ENCODE measurements at places on chromosomes 6 and 20. TPM values are rescaled to one million over a fixed set of nuclear protein-coding genes. Genes with fewer than 3 reads are reported as not detected.
A peak's percentile ranks its signal among the peaks of the same experiment; 100 is the strongest.

FBXO30 gene
- total RNA-seq, result 4.9 TPM

FILIP1 gene
- 0.05 TPM for total RNA-seq

SEC23B gene
- 129 TPM for total RNA-seq

DNA sequence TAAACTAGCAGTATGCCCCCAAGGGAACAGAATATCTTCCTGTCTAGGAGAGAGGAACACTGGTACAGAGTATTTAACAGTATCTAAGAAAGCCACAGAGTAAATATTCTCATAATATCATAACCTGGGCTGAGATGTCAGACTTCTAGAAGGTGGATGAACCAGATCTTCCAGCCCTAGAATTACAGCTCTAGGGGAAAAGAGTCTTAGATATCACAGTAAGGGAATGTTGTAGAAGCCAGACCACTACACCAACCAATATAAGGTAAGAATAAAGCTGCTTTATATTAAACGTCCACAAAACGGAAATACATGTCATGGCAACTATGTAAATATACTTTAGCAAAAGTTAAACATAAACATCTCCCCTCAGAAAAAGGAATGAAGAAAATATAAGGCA lies 12.4 kb downstream of the SERINC1 start:
- no peak for DNase-seq

DNA sequence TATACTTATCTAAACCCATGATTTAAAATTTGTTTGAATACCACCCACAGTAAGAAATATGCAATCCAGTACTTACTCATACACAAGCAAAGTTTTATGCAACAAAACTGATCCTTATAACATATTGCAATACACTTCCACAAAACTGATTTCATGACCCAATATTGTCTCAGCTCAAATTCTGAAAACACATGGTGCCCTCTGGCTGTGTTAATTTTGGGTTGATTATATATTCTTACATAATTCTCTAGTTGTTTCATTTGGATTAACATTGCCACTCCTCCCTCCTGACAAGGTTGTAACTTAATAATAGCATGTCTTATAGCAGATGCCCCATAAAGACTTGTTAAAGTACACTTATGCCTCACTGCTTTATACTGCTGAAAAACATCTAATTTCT lies 73.0 kb upstream of the TULP1 start:
- no peak for DNase-seq

- no peak for DNase-seq
Observed at GRCh38 chr6:156344491-156344890, 432.7 kb upstream of the ARID1B start.

GRCh38 chr6:81727876-81728517 lies 24.5 kb downstream of the TENT5A start:
- DNase-seq, result peak; percentile 11

DNA sequence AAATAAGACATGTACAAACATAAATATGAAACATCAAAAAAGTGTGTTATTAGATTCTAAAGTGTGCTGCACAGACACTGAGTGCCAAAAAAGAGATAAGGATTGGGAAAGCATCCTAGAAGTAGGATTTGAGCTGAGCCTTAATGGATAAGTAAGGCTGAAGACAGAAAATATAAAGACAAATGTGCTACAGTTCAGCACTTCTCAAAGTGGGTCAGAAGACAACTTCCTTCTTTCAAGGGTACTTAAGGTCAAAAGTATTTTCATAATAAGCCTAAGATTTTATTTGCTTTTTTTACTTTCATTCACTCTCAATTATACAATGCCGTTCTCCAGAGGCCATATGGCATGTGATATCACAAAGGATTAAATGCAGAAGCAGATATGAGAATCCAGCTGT lies 16.8 kb downstream of the USP45 start:
- DNase-seq, result no peak

DNA sequence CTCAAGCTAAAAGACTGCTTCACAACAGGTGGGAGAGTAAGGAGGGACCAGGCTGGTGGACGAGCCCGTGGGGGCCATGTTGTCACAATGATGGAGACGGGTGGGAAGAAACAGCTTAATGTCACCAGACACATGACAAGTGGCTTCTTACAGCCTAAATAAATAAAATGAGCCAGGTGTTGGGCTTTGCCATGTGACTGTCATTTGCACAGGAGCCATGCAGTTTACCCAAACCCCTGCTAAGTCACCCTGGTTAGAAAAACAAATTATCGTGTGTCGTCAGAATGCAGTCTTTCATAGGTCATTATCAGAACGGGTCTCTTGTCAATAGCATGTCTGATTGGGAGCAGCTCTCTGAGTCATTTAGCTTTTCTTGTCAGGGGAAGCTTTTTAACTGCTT lies 18.5 kb downstream of the BTBD3 start:
- DNase-seq, result no peak

DNA sequence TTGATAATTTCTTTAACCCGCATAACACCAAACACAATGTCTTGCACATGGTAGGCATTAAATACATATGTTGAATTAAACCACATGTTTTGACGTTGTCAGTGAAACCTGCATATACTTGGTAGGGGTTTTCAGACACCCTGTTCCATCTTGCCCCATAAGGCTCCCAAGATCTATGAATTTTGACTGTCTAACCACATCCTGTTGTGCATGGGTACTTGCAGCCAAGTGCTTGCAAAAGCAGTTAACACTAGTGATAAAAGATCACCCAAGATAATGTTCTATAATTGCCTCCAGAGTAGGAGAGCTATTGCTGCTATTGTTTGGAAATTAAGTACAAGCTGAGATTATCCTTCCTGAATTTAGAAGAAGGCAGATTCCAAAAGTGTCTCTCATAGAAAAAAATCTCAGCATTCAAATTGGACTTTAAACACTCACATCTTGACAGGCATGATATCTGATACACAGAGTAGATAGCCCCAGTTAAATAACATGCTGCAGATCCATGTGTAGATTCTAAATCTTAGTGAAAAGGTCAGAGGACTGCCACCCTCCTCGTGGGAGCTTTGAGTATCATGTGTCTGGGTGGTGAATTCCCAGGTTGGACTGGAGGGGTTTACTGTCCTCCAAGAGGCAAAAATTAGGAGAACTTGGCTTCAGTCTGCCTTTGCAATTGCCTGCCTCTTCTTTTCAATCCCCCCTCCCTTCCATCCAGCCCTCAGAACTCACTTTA lies 25.8 kb upstream of the CCN6 start:
- DNase-seq, result peak; percentile 46

DNA sequence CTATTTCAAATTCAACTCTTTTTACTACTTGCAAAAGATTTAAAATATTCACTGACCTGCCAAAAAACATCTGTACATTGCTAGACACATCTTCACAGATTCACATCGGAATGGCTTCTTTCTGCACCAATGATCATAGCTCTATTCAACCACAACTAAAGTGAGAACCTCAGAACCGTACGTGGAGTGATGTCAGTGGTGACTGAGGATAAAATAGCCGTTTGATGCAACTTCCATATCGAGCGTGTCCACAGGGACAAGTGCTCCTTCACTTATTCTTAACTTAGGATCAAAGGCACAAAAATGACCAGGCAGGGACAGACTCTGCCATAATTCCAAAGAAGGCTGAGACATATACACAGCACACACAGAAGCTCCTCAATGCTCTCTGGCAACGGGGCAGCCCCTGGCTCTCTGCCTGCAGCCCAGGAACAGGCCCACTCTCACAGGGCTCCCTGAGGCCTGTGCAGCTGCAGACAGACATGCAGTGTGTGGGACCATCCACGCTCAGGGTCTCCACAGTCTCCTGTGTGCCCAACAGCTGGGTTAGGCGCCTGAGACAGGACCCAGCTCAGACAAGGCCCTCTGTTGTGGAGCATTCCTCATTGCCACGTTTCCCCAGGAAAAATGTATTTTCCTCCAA lies 22.8 kb downstream of the FYN start:
- DNase-seq, result no peak

- no peak for DNase-seq
Observed at GRCh38 chr6:115214283-115214682, 846.4 kb downstream of the FRK start.

GRCh38 chr20:39222101-39222500 lies 260.0 kb downstream of the DHX35 start:
- no peak for DNase-seq

DNA sequence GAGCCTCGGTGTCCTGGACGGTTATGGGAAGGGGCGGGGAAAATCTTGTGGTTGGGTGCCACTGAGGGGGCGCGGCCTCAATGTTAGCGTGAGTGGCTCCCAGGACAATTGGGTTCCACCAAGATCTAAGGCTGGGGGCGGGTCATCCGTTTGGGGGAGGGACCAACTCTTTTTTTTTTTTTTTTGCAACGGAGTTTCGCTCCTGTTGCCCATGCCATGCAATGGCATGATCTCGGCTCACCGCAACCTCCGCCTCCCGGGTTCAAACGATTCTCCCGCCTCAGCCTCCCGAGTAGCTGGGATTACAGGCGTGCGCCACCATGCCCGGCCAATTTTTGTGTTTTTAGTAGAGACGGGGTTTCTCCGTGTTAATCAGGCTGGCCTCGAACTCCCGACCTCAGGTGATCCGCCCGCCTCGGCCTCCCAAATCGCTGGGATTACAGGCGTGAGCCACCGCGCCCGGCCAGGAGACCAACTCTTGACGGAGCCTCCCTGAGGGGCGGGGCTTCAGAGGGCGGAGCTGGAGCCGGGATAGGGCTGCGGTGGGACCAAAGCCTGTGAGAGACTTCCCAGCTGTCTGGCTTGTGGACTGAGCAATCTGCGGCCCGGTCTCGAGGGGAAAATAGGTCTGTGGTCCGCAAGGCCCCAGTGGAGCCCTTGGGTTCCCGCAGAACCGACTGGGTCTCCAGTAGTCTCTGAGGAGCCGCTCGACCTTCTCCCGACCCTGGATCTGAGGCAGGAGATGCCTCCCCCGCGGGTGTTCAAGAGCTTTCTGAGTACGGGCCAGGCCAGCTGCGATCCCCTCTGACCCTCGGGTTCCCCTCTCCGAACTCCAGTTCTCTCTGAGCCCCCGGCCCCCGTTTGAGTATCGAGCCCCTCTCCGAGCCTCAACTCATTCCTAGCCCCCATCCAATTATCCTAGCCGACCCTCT lies 1.1 kb downstream of the SPAG4 start:
- DNase-seq, result peak; percentile 99

GRCh38 chr6:26426691-26427450 lies 13.4 kb upstream of the BTN3A3 start:
- no peak for DNase-seq

DNA sequence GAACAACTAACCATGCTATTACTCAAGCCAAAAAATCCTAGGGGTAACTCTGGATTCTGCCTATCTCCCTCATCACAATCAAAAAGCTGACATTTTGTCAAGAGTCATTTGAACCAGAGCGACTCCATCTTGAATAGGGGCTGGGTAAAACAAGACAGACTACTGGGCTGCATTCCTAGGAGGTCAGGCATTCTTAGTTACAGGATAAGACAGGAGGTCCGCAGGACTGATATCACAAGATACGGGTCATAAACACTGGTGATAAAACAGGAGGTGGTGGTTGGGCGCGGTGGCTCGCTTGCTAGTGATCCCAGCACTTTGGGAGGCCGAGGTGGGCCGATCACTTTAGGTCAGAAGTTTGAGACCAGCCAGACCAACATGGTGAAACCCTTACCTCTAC lies 32.2 kb downstream of the C6orf52 start:
- DNase-seq, result no peak

DNA sequence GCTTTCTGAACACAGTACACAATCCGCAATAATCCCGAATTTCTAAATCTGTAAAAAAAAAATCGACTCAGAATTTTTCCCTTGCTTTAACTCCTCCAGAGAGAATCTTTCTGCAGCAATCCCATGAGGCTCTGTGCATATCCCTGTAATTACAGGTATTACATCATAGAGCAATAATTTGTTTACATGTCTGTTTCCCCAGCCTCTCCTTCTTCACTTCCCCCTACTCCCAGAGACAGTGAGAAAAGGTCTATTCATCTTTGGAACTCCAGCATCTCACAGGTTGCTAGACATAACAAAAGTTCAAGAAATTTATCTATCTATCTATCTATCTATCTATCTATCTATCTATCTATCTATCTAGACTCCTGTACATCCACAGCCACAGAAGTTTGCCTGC lies 26.0 kb downstream of the KLHL31 start:
- no peak for DNase-seq

- DNase-seq, result no peak
Observed at GRCh38 chr20:43583982-43584432, 6.7 kb upstream of the IFT52 start.

- DNase-seq, result no peak
Observed at GRCh38 chr20:37697314-37697713, 3.5 kb downstream of the CTNNBL1 start.

- DNase-seq, result no peak
Observed at GRCh38 chr6:75217193-75217592, 11.3 kb upstream of the COL12A1 start.

GRCh38 chr6:67722861-67723261 lies 912.2 kb upstream of the ADGRB3 start:
- DNase-seq, result no peak

All from activated T-cell treated with anti-CD3 and anti-CD28 coated beads, Interleukin-2, amount 50 U/mL, for 72 hours (primary cell).